Activated B cell treated with CpG ODN at 0.5 μM for 24 hours (primary cell): ENCODE measurements at places on chromosomes 3 and 15.

DNA sequence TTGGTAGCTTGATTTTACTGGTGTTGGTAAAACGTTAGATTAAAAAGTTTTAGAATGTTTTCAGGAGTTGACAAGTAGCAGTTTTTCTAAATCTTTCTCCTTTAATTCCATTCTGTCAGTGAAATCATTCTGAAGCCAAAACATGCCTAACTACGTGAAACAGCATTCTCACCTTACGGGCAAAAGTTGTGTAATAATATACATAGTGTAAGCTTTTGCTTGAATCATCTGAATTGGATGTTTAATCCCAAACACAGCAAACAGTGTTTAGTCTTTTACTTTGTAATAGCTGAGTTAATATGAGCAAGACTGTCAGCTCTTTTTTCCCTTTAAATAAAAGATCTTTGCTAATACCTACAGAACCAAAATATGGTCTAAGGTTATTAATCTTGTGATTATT lies 100.6 kb downstream of the CYP19A1 start:
- DNase-seq: no peak

- DNase-seq: no peak
These were observed 315.6 kb upstream of the IL12A start for GRCh38 chr3:159672728-159673688.

DNA sequence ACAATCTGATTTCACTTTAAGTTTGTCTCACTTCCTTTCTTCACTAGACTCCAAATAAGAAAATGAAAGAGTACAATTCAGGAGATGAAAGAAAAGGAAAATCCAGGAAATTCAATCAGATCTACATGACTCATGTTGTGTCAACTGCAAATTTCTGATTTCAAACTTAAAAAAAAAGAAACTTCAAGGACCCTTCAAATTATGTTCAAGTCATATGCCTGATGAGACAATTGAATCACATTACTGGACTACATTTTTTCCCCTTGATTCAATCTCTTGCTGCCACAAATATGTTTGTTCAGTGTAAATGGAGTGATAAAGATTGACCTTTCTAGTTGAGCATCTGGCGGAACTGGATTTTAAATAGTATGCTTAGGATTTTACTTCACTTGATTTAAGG lies 37.4 kb downstream of the FRMD5 start:
- DNase-seq: no peak

- no peak for DNase-seq
These were observed 33.6 kb downstream of the GPR171 start for GRCh38 chr3:151169262-151169947.

GRCh38 chr3:176041812-176042211 lies 1155.5 kb downstream of the TBL1XR1 start:
- DNase-seq: no peak

- DNase-seq: no peak
These were observed 53.2 kb upstream of the BOC start for GRCh38 chr3:113158171-113158570.

- no peak for DNase-seq
These were observed 102.2 kb downstream of the CD47 start for GRCh38 chr3:107988460-107989175.

- DNase-seq: no peak
These were observed 11.2 kb downstream of the TNFSF10 start for GRCh38 chr3:172511783-172512762.

DNA sequence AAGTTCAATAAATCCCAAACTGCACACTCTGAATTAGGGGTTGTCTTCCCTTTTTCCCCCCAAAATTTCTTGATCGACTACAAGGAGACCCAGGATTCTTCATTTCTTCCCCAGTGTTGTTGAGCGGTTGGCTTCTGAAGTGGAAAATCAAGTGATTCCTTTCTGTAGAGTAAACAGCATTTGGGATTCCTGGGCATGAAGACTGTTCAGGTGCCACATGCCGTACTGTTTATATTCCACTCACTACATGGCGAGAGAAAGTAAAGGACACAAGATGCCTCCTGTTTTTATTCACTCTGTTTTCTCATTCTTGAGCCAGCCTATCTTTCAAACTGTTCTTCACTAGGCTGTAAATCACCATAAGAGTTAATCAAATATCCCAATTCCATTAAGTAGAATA lies 12.6 kb downstream of the FSTL1 start:
- DNase-seq: no peak

DNA sequence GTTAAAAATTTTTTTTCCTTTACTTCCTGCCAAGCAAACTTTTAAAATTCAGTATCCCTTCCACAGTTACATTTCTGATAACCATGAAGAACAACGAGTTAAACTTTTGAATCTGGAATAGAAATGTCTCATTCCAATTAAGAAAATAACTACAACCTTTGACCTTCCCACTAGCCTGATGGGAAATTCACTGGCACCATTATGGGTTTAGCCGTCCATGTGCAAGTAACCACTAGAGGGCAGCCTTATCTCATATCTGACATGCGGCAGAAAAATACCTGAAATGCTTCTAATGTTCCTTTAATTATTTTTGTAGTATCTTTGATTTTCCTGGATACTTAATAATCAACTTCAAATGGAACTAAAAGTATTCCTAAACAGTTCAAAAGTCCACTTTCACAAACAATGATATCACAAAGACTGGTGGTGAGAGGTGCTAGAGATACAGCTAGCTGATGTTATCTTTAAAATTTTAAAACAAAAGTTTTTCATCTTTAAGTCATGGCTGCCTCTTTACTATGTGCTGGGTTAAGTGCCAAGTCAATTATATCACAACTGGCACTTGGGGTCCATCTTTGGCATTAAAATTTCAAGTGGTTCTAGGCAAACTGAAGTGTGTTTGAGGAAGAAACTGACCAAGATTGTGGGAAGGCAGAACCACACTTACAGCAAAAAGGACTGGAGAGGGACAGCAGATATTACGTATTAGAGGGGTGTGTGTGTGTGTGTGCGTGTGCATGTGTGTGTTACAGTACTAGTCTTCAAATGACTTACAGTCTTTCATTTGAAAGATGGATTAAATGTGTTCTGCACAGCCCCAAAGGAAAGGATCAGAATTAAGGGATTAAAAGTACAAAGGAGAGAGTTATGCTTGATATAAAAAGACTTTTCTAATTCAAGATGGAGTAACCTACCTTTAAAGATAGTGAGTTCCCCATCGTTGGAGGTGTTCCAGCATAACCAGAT lies 107.1 kb upstream of the ICE2 start:
- DNase-seq: no peak

- DNase-seq: no peak
These were observed 93.8 kb downstream of the SLCO3A1 start for GRCh38 chr15:91947293-91947679.

DNA sequence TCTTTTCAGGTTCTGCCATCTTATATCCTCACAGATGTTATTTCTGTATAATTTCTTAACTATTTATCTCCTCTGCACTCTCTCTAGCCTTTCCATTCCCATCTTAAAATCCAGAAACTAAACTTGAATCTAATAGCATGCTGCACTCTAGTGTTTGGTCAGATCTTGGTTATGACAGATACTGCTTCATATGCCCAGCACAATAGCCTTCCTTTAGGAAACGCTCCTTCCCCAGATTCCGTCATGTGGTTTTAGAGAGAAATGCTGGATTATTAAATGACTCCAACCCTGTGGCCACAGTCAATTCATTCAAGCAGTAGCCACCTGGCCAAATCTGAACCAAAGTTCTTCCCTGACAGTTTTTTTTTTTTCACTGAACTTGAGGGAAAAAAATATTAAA lies 19.4 kb downstream of the RASGRP1 start:
- DNase-seq: no peak

- no peak for DNase-seq
These were observed 35.0 kb downstream of the CTSH start for GRCh38 chr15:78909791-78910228.

GRCh38 chr15:47410247-47410646 lies 307.1 kb upstream of the SEMA6D start:
- DNase-seq: no peak

DNA sequence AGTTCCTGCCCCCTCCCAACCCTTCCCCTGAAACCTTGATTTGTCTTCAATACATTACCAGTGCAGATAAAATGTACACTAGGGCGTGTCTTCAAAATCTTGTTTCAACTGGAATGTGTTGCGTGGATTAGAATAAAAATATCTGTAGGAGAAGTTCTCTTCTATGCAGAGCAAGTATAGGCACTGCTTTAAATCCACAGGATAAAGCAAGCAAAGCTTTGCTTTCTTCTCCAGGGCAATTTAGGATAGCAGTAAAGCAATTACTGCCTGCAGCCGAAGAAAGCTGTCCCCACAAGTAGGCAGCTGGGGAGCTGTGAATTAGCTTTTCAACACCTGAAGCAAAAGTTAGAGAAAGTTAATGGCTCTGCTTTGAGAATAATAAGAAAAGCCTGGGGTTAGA lies 329.7 kb upstream of the KCNMB2 start:
- DNase-seq: no peak

DNA sequence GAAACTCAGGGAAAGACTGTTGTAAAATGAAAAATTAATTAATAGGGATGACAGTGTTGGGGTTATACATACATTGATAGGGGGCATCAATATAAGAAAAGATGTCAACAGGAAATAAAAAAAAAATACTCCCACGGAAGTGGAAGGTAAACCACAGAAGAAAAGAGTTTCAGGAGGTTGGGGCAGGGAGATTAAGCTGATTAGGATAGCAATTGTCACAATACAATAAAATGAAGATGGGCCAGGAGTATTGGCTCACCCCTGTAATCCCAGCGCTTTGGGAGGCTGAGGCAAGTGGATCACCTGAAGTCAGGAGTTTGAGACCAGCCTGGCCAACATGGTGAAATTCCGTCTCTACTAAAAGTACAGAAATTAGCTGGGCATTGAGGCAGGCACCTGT lies 536.1 kb downstream of the AGBL1 start:
- DNase-seq: no peak

DNA sequence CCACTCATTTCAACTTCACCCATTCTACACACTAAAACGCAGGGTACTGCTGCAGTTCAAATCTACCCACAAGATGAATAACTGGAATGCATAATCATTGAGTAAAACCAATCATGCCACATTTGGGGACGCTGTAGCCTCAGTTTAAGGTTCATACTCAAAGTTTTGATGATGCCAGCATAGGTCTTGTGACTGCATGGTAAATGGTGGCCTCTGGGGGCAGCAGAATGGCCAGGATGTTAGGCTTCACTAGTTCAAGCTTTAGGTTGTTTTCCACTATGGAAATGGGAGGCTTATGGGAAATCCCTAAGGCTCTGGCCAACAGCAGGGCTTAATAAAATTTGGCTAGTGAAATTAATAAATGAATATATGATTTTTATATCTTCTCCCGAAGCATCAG lies 104.3 kb upstream of the TSC22D2 start:
- DNase-seq: no peak

DNA sequence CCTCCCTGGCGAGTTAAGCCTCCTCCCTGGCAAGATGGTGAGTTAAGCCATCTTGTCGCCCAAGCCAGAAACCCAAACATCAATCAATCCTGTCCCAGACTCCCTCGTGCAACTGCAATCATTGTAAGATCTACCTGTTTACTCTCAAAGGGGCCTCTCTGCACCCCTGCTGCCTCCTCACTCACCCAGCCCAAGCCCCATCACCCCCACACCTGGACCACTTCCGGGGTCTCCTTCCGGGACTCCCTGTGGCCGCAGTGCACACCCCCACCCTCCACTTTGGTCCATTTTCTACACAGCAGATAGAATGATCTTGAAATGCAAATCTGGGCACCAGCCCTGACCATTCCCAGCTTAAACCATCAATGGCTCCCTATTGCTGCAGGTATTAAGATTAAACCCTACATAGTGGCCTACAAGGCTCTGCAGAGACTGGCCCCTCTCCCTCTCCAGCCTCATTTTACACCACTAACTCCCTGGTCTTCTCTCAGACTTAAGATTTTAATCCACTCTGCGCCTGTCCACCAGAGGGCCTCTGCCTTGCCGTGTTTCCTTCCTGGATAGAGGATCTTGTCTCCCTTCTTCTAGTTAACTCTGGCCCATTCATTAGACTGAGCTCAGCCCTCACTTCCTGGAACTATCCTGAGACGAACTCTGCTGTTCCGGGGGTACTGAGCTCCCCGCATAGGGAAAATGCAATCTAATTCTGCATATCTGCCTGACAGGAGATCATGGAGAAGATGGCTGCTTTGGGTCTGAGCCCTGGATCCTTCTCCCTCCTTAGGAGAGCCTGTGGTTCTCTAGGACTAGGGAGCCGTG lies 41.9 kb upstream of the SLC6A1 start:
- no peak for DNase-seq

GRCh38 chr3:153284282-153284938 lies 122.4 kb downstream of the RAP2B start:
- no peak for DNase-seq

GRCh38 chr3:52052831-52053306 lies 3.5 kb downstream of the DUSP7 start:
- peak; percentile 20 for DNase-seq

DNA sequence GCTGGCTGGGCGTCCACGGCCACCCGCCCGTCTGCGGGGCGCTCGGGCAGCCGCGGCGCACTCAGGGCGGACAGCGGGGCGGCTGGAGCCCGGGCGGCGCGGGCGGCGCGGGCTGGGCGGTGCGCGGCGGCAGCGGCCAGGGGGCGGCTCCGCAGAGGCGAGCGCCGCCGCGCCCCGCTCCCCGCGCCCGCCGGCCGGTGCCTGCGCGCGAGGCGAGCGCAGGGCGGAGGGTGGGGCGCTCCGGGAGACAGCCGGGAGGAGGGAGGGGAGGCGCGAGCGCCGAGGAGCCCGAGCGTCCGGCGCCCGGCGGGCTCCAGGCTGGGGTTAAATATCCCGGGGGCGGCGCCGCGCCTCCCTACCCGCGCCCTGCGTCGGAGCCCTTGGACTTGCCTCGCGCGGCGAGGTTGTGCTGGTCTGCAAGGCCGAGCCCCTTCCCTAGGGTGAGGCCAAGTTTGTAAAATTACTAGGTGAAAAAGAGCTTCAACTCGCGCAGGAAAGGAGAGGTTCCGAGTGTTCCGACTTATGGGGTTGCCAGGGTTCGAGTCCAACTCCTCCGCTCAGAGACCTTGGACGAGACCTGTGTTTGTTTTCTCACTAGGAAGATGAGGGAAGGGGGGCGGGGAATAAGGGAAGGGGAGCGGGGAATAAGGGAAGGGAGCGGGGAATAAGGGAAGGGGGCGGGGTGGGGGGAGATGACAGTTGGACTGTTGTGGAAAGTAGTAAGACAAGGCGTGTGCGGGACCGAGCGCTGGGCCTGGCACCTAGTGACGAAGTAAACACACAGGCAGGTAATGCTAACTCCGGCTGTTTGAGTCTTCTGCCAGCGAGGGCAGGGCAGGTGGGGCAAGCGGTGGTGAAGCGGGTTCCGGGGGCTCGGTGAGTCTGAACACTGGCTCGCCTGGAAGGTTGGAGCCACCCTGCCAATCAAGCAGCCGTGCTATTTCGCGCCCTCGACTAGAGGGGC lies at the start of gene TNFAIP8L3:
TNFAIP8L3 (minus strand) TSS at position 301 of the 964 bp plus-strand sequence. CDS start 311 bp downstream, outside the sequence.
- no peak for DNase-seq

DNA sequence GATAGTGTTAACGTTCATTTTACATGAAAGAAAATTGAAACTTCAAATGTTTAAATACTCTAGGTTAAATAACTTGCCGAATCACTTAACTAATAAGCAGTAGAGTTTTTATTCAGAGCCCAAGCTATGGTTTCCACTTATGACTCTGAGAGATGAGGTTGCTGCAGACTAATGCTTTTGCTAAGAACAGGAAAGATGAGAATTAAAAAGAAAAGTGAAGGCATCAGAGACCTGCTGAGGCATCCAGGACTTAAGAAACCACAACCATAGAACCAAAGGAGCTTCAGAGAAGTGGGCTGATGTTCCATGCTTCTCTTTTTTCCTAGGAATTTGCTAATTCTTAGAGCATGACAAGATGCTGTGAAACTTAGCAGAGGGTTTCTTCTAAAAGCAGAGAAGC lies 9.5 kb downstream of the HMG20A start:
- no peak for DNase-seq
